Transverse colon (tissue), 4 donors: ENCODE measurements at places on chromosomes 2 and 18. TPM values are rescaled to one million over a fixed set of nuclear protein-coding genes. Genes with fewer than 3 reads are reported as not detected.

DNA sequence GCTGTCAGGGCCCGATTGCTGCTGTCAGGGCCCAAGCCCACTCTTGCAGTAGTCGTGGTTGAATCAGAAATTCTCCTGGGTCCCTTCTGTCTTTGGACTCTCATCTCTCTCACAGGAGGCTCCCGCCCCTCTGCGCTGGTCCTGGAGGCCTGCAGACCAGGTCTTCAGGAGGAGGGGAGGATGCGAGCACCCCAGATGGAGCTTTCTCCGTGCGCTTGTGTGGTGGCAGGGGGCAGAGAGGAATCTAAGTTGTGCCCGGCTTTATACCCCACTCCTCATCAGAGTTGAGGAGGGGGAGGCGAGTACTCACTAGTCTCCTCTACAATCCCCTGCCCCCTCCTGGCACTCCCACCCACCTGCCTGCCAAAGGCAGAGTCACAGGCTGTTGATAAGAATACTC is 10.4 kb downstream of the EN1 start:
- no peaks in the 10 kb centered on the region for H3K36me3 ChIP-seq
- DNase-seq: no peak
- peaks cover 100% of the 10 kb centered on the region for H3K27me3 ChIP-seq
- no peak overlapping the region for H3K27ac ChIP-seq

GRCh38 chr2:134351899-134352298 is 98.0 kb downstream of the MGAT5 start:
- H3K27ac ChIP-seq: no peak overlapping the region
- H3K27me3 ChIP-seq: no peaks in the 10 kb centered on the region
- H3K4me3 ChIP-seq: no peak overlapping the region
- peaks cover 4% of the 10 kb centered on the region for H3K4me1 ChIP-seq
- no peaks in the 10 kb centered on the region for H3K36me3 ChIP-seq

TTC21B gene
- total RNA-seq: 21.0 TPM

GRCh38 chr2:97660044-97660774 is 3.6 kb downstream of the ACTR1B start:
- H3K4me1 ChIP-seq: peaks cover 28% of the 10 kb centered on the region
- no peak overlapping the region for H3K4me3 ChIP-seq
- no peak for DNase-seq
- H3K27ac ChIP-seq: no peak overlapping the region

- H3K4me3 ChIP-seq: no peak overlapping the region
- H3K4me1 ChIP-seq: no peaks in the 10 kb centered on the region
- DNase-seq: no peak
- H3K27me3 ChIP-seq: no peaks in the 10 kb centered on the region
Observed at GRCh38 chr2:168821992-168822391, 19.6 kb downstream of the NOSTRIN start.

GRCh38 chr18:23875966-23876895 is 138.3 kb upstream of the TTC39C start:
- H3K27me3 ChIP-seq: no peaks in the 10 kb centered on the region
- DNase-seq: no peak
- H3K36me3 ChIP-seq: no peaks in the 10 kb centered on the region
- peaks cover 20% of the 10 kb centered on the region for H3K4me1 ChIP-seq

- peak overlapping the region; percentile 3 for H3K27ac ChIP-seq
- no peak overlapping the region for H3K4me3 ChIP-seq
- no peaks in the 10 kb centered on the region for H3K36me3 ChIP-seq
- H3K4me1 ChIP-seq: no peaks in the 10 kb centered on the region
Observed at GRCh38 chr2:19632403-19632991, 269.3 kb downstream of the TTC32 start.

DNA sequence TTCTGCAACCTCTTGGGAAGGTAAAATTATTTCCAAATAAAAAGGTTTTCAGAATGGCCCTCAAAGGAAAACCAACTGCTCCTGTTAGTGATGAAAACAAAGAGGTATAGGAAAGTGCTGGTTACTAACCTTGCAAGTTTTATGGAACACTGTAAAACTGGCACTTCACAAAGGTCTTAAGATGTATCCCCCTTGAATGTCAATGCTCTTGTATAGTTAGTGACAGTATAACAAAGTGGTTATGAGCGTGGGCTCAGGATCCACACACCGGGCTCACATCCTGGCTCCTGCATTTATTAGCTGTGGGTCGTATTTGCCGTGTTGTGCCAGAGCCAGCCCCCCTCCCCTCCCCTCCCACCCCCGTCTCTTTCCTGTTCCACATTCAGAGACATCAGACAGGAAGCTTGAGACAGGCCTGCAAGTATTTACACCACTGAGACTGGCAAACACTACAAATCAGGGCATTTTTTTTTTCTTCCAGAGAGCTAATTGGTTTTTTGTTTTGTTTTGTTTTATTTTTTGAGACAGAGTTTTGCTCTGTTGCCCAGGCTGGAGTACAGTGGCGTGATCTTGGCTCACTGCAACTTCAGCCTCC is 9.2 kb upstream of the DNPEP start:
- H3K4me3 ChIP-seq: no peak overlapping the region
- H3K36me3 ChIP-seq: no peaks in the 10 kb centered on the region
- peaks cover 18% of the 10 kb centered on the region for H3K4me1 ChIP-seq
- H3K27ac ChIP-seq: peak overlapping the region; percentile 79
- H3K27me3 ChIP-seq: no peaks in the 10 kb centered on the region

TMEM198 gene
- 1.2 TPM for total RNA-seq

DNA sequence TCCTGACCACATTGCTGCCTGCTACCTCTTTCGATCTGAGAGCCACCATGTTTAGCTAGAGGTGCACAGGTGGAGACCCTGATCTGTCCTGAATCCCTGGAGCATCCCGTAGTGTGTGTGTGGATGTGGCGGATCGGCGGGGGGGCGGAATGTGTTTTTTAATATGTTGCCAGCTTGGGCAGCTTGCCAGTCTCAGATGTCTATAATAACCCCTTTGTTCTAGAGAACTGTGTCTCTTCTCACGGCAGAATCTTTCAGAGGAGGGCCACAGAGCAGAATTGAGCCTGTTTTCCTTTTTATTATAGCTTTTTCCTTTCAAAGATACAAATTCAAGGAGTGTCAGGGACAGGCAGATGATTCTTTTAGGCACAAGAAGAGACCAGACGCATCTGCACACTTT is 934.1 kb upstream of the KLHL29 start:
- no peaks in the 10 kb centered on the region for H3K4me1 ChIP-seq
- no peak for DNase-seq
- H3K36me3 ChIP-seq: no peaks in the 10 kb centered on the region
- H3K4me3 ChIP-seq: no peak overlapping the region
- no peaks in the 10 kb centered on the region for H3K27me3 ChIP-seq
- no peak overlapping the region for H3K27ac ChIP-seq

GRCh38 chr2:19457809-19458208 is 99.4 kb upstream of the OSR1 start:
- H3K27me3 ChIP-seq: no peaks in the 10 kb centered on the region
- no peak overlapping the region for H3K27ac ChIP-seq
- H3K36me3 ChIP-seq: no peaks in the 10 kb centered on the region
- no peak overlapping the region for H3K4me3 ChIP-seq

IL1RL2 gene
- total RNA-seq: 1.9 TPM

TCF23 gene
- total RNA-seq: not detected

- no peak for DNase-seq
- H3K36me3 ChIP-seq: peaks cover 4% of the 10 kb centered on the region
- no peaks in the 10 kb centered on the region for H3K4me1 ChIP-seq
- no peaks in the 10 kb centered on the region for H3K27me3 ChIP-seq
Observed at GRCh38 chr2:215940645-215941184, 72.6 kb downstream of the MREG start.

GRCh38 chr2:8680822-8681760 is 765 bp upstream of the ID2 start:
- peak overlapping the region; percentile 48 for H3K4me3 ChIP-seq
- peak overlapping the region; percentile 96 for H3K27ac ChIP-seq
- peaks cover 46% of the 10 kb centered on the region for H3K4me1 ChIP-seq
- no peaks in the 10 kb centered on the region for H3K36me3 ChIP-seq

GRCh38 chr2:232085164-232085563 is 123.7 kb downstream of the DIS3L2 start:
- no peak overlapping the region for H3K27ac ChIP-seq
- no peak for DNase-seq
- no peak overlapping the region for H3K4me3 ChIP-seq
- no peaks in the 10 kb centered on the region for H3K4me1 ChIP-seq
- no peaks in the 10 kb centered on the region for H3K27me3 ChIP-seq
- H3K36me3 ChIP-seq: no peaks in the 10 kb centered on the region

DNA sequence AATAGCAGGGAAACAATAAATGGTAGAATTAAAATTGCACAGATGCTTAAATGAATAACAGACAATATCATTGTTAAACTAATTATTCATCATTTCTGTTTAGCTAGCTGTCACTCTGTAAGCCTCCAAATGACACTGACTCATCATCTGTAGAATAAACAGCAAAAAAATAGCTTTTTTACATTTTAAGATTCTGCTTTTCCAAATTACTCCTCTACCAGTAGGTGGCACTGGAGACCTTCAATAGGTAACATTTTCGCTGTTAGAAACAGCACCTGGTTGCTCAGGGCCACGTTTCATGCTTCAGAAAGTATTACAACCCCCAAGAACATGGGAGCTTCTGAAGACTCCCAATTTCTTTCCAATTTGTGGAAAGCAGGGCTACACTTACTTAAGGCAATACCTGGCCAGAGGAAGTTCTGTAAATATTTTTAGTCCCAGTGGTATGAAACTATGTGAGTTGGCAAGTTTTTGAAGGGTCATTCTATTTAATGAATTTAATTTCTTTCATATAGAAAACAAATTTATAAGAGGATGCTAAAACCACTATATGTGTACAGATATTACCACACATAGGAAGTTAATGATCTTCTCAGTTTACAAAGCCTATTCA is 45.4 kb downstream of the TTN start:
- no peaks in the 10 kb centered on the region for H3K4me1 ChIP-seq
- H3K27me3 ChIP-seq: no peaks in the 10 kb centered on the region
- H3K27ac ChIP-seq: no peak overlapping the region
- H3K36me3 ChIP-seq: no peaks in the 10 kb centered on the region
- no peak overlapping the region for H3K4me3 ChIP-seq

DNA sequence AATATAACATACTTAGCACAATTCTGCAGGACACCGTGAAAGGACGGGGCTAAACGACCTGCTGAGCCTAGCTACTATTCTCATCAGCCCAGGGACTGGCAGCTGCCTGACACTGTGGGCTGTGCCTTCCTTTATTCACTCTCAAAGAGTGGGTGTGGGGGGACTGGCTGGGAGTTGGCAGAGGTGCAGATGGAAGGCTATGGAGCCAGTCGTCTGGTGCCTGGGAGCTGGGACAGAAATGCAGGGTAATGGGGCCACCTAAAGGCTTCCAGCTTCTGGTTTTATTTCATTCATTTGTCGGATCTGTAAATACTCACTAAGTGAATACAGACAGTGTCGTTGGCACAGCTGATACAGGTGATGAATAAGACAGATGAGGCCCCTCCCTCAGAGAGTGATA is 56.0 kb upstream of the NFU1 start:
- H3K27ac ChIP-seq: no peak overlapping the region
- no peaks in the 10 kb centered on the region for H3K27me3 ChIP-seq
- H3K4me1 ChIP-seq: peaks cover 23% of the 10 kb centered on the region
- no peaks in the 10 kb centered on the region for H3K36me3 ChIP-seq
- DNase-seq: peak; percentile 23
- no peak overlapping the region for H3K4me3 ChIP-seq

GRCh38 chr2:52695731-52696130 is 1071.9 kb upstream of the CHAC2 start:
- H3K4me3 ChIP-seq: no peak overlapping the region
- no peak overlapping the region for H3K27ac ChIP-seq
- no peaks in the 10 kb centered on the region for H3K36me3 ChIP-seq
- H3K27me3 ChIP-seq: no peaks in the 10 kb centered on the region
- no peak for DNase-seq

- no peaks in the 10 kb centered on the region for H3K4me1 ChIP-seq
- no peak overlapping the region for H3K27ac ChIP-seq
- no peaks in the 10 kb centered on the region for H3K36me3 ChIP-seq
- H3K4me3 ChIP-seq: no peak overlapping the region
- DNase-seq: no peak
- H3K27me3 ChIP-seq: no peaks in the 10 kb centered on the region
Observed at GRCh38 chr18:75376004-75376403, 51.5 kb downstream of the SMIM21 start.

SULT1C4 gene
- 0.27 TPM for total RNA-seq

IL36RN gene
- total RNA-seq: not detected

DNA sequence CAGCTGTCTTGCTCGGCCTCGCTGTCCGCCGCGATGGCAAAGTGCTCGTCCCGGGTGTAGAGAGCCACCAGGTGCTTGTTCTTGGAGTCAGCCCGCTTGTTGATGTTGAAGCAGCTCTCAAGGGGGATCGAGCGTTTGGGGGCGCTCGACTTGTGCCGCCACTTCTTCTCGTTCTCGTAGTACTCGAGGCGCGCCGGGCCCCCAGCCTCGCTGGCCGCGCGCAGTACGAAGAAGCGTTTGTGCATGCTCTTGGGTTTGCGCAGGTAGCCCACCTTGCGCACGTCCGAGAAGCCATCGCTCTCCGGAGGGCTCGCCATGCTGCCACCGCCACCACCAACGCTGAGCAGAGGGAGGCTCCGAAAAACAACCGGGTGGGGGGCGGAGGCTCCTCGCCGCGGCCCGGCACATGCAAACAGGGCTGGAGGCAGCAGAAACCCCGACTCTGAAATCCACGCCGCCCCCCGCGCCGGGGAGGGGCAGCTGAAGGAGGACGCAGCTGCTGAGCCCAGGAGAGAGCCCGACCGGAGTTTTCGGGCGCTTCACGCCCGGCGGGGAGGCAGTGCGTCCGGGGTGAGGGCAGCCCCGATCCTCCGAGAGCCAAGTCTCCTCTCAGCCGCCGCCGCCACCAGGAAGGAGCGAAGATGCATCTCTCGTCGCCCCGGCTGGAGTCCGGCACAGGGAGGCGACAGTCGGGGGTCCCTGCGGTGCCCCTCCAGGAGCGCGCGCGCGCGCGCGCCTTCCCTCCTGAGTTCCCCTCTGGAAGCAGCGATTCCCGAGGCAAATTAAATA is 1.0 kb downstream of the IRS1 start:
- peaks cover 29% of the 10 kb centered on the region for H3K4me1 ChIP-seq
- no peaks in the 10 kb centered on the region for H3K27me3 ChIP-seq
- H3K36me3 ChIP-seq: no peaks in the 10 kb centered on the region
- H3K27ac ChIP-seq: peak overlapping the region; percentile 95
- DNase-seq: peak; percentile 67

- no peak overlapping the region for H3K4me3 ChIP-seq
- H3K27ac ChIP-seq: peak overlapping the region; percentile 97
- no peaks in the 10 kb centered on the region for H3K27me3 ChIP-seq
- peaks cover 18% of the 10 kb centered on the region for H3K4me1 ChIP-seq
- H3K36me3 ChIP-seq: no peaks in the 10 kb centered on the region
- DNase-seq: no peak
Observed at GRCh38 chr2:190646780-190647522, 1.9 kb upstream of the NAB1 start.

DNMT3A gene
- total RNA-seq: 16.1 TPM

DNA sequence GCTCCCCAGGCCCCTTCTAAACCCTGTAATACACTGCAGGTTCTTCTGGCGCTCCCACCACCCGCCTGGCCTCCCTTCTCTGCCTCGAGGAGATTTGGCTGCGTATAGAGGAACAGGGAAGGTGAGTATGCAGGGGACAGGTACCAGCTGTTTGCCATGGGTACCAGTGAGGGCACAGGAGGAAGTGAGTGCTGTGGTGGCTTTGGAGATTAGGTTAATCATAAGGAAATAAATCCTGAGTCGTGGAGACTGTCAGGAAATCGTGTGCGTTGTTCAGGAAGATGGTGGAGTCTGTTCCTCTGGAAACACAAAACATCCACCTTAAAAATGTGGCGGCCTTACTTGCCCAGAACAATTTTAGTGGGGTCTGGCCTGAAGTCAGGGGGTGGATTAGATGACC is 230.4 kb downstream of the FAM210A start:
- DNase-seq: no peak
- peaks cover 5% of the 10 kb centered on the region for H3K36me3 ChIP-seq
- H3K4me3 ChIP-seq: no peak overlapping the region

- no peak overlapping the region for H3K27ac ChIP-seq
- no peaks in the 10 kb centered on the region for H3K4me1 ChIP-seq
- DNase-seq: no peak
Observed at GRCh38 chr2:238525990-238526389, 99.3 kb downstream of the ASB1 start.
